ENCODE measurements at places on chromosomes 11 and 22.

GRCh38 chr11:125258291-125259032 is 93.9 kb downstream of the PKNOX2 start:
- no peak for DNase-seq

DNA sequence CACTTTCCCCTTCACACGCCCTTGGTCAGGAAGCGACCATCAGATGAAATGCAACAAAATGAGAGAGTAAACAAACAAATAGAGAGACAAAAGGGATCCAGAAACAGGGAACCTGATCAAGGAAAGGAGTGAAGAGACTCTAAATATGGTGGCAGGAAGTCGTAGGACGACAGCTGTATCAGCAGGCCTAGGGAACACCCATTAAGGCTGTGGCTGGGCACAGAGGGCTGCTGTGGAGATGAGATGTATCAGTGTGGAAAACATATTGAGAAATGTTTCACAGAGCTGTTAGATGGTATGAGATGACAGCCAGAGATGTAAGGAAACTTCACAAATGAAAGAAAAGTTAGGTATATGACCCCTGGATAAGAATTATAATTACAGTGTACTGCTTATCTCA is 155.8 kb upstream of the MTMR2 start:
- no peak for DNase-seq

GRCh38 chr11:36060926-36061325 is 117.1 kb downstream of the LDLRAD3 start:
- no peak for DNase-seq

DNA sequence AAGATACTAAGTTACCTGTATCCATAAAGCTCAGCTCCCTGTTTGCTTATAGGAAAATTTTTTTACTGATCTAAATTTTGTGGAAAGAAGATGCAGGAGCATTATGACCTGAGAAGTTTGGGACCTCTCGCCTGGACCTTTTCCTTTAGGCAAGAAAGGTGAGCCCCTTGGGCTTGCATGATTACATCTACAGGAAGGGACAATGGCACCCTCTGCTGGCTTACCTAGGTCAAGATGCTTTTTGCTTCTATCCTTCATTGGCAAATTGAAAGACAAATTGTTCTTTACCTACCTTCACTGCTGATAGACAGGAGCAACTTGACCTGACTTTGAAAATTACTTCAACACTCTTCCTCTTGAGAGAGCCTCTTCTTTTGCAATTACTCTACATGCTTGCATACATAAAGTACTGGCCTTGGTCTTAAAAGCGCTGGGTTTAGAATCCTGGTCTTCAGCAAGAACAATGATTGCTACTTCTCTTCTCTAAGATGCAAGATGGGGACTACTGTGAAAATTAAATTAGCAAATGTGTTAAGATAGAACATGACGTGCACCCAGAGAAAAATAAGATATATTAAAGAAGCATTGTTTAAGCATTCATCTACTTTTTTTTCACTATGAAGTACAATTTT is 147.2 kb downstream of the TRPC6 start:
- no peak for DNase-seq

DNA sequence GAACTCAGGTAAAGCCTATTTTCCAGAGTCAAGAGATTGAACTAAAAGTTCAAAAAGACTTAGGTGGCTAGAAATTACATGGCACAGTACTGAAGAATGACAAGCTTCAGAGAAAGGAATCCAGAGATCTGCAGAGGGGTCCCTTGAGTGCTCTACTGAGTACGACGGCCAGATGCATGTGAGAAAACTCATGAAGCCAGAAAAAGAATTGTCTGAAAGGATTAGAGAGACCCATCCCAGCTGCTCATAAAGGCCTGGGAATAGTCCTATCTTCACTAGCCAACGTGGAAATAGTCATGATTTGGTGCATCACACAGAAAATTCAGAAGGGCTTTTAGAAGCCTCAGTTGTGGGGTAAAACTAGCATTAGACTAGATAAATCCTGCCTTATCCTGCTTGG is 91.3 kb downstream of the SOX6 start:
- no peak for DNase-seq

GRCh38 chr22:39144101-39144767 is 8.2 kb downstream of the CBX7 start:
- no peak for DNase-seq

GRCh38 chr11:12854829-12855228 is 154.3 kb upstream of the RASSF10 start:
- DNase-seq: no peak

DNA sequence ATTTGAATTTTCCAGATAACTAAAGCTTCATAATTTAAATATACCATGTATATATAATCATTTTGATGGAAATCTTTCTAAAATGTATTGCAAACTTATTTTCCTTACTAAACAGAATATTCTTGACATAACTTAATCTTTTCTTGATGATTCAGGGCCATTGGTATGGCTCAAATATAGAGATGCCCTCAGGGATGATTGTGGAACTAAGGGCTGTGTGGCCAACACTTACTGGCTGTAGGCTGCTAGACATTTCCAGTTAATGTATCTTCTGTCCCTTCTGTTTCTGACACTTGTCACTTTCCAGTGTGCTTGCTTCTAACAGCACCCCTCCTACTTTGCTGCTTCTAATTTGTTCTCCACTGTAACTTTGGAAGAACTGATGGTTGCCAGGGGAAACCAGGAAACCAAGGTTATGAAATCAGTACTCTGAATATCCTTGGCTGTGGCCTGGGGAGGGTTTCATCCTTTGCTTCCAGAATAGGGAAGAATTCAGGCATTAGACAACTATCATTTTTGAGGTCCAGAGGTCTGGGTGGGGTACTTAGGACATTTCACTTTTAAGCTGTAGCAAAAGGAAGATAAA is 697.2 kb downstream of the ETS1 start:
- no peak for DNase-seq

DNA sequence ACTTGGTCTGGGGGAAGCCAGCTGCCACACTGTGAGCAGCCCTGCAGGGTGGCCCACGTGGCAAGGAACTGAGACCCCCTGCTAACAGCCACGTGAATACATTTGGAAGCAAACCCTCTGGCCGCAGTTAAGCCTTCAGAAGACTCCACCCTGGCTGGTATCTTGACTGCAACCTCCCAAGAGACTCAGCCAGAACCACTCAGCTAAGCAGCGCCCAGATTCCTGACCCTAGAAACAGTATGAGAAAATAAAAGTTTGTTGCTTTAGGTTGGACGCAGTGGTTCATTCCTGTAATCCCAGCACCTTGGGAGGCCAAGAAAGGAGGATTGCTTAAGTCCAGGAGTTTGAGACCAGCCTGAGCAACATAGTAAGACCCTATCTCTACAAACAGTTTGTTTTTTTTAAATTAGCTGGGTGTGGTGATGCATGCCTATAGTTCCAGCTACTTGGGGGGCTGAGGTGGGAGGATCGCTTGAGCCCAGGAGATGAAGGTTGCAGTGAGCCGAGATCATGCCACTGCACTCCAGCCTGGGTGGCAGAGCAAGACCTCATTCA is 8.7 kb downstream of the ZMAT5 start:
- DNase-seq: no peak

DNA sequence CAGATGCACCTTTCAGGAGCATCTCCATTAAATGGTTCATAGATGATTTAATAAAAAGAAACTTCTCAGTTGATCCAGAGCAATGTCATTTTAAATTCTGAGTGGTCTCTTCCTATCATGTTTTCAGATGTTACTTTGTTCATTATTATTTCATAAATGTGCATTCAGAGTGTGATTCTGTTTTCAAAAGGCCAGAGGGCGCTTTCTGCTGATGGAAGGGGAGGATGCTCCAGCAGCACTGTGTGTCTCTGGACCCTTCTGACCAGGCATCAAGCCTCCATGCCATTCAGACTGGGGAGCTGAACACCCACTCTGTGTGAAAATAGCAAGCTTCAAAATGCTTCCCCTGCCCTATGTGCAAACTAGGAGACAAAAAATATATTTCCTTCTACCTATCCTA is 23.9 kb upstream of the CRTAM start:
- DNase-seq: no peak

Data from cortex of kidney (tissue), 1 donor.